ENCODE measurements at places on chromosomes 4 and X.

GRCh38 chr4:73823760-73824159 lies 12.7 kb upstream of the CXCL6 start:
- no peak for DNase-seq

- DNase-seq: no peak
Observed at GRCh38 chr4:139912445-139912844, 241.5 kb downstream of the MAML3 start.

- no peak for DNase-seq
Observed at GRCh38 chrX:103565197-103565596, 20.1 kb upstream of the TCEAL4 start.

DNA sequence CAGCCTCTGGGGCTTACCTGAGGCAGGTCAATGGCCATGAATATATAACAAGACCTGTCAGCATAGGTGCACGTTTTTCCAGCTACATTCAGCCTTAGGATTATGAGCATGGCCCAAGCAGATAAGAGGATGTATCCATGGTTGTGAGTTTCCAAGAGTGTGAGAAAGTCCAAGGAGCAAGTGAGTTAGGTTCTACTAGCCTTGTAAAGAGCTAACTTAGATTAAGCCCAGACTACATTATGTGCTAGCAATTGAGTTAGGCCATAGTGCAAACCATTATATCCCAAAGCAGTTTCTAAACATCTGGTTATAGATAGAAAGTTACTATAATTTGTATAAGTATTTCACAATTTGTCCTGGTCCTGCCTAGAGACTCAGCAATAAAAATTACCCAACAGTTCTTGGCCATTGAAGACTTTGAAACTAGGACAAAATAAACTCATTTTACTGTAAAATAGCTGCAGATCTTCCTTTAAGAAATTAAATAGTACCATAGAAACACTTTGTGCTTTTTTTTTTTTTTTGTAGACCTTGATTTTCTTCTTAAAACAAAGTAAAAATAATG lies 312.0 kb downstream of the CAMK2D start:
- no peak for DNase-seq

- no peak for DNase-seq
Observed at GRCh38 chrX:145953628-145954027, 136.0 kb downstream of the SLITRK2 start.

DNA sequence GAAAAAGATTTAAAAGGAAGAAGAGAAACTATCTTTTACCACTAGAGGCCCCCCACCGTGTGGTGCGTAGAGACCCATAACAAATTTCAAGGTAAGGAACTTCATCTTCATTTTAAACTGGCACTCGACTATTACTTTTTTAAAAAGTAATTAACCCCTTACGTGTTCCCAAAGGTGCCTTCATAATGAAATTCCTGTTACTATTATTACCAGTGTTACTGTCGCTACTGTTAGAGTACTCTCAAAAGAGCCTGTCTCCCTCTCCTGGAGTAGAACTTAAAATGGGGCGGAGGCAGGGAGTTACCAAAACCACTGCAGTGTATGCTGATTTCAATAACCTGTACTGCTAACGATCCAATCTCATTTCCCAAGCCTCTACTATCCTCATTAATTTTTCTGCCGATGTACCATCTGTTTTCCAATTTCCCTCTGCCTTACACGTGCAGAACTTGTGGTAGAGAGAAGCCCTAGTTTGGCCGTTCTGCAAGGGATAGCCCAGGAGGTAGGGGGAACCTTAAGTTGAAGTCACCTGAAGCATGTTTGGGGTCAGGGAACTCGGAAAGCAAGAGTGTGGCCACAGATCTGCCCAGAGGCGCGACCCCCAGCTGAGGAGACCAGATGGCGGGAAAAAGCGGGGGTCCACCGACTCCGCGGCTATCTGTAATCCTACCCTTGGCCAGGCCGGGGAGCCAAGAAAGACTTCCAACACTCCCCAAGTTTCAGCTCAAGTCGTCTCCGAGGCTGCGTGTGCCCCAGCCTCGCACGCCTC lies 720 bp upstream of the STK26 start:
- peak; percentile 68 for DNase-seq

GRCh38 chrX:134416087-134416486 lies 43.9 kb upstream of the HPRT1 start:
- no peak for DNase-seq

- no peak for DNase-seq
Observed at GRCh38 chr4:2462218-2462991, 6.5 kb upstream of the RNF4 start.

GRCh38 chr4:119666653-119667091 lies 38.1 kb upstream of the PDE5A start:
- DNase-seq: peak; percentile 6

DNA sequence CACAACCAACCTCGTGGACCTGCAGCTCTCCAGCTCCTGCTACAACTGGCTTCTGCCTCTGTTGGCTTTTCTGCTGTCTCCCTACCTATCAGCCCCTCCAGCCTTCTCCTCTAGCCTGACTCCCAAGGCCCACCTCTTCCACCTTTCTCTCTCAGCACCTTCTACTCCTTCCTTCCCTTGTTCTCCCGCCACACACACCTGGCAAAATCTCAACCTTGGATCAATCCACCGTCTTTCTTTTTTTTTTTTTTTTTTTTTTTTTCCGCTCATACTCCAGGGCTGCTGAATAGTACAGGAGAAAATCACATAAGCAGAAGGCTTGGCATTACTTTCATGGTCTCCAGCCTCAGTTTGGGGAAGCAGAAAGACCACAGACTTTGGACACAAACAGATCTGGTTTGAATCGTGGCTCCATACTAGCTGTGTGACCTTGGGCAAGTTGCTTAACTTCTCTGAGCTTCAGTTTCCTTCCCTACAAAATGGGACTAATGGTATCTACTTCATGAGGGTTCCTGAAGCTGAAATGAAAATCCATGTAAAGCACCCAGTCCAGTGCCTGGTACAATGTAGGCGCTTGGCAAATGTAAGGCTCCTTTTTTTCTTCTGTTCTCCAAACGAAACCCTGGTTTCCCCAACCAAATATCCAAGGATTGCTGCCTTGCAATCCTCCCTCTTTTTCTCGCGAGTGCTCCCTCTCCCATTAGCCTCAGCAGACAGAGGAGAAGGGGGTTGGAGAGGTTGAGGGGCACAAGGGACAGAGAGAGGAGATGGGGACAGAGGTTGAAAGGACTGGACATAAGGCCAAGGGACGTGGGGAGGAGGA lies 1.7 kb downstream of the FGD1 start:
- no peak for DNase-seq

DNA sequence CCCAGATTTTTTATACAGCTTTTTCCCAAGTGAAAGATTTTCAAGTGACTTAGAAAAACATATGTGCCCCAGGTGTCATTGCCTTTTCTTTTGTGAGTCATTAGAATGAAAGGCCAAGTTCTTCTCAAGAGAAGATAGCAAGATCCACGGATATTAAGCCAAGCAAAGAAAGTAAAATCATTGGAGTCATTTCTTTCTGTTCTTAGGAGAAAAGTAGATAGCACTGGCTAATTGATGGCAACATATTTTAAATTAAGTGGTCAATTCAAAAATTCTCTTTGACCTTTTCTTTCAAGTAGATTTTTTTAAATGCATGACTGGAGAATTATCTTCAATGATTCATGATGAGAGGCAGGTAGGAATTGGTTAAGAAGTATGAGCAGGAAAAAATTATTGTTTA lies 94.4 kb downstream of the HHIP start:
- no peak for DNase-seq

DNA sequence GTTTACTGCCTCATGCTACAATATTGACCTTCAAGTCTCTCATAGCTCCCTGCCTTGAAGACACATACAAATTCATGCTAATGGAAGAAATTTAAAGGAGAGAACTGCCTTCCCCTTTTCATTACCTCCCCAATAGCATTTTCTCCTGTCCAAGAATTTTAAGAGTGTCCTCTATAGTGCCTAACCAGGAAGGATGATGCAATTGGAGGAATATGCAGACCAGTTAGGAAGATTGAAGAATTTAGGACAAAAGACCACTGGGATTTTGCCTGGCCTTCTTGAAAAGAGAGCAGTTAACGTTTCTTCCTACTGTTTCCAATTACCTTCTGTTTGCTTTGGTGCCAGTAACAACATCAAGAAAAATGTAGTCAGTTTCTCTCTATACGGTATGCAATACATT lies 443.9 kb downstream of the INPP4B start:
- DNase-seq: no peak

- no peak for DNase-seq
Observed at GRCh38 chr4:155403886-155404285, 27.1 kb upstream of the MAP9 start.

DNA sequence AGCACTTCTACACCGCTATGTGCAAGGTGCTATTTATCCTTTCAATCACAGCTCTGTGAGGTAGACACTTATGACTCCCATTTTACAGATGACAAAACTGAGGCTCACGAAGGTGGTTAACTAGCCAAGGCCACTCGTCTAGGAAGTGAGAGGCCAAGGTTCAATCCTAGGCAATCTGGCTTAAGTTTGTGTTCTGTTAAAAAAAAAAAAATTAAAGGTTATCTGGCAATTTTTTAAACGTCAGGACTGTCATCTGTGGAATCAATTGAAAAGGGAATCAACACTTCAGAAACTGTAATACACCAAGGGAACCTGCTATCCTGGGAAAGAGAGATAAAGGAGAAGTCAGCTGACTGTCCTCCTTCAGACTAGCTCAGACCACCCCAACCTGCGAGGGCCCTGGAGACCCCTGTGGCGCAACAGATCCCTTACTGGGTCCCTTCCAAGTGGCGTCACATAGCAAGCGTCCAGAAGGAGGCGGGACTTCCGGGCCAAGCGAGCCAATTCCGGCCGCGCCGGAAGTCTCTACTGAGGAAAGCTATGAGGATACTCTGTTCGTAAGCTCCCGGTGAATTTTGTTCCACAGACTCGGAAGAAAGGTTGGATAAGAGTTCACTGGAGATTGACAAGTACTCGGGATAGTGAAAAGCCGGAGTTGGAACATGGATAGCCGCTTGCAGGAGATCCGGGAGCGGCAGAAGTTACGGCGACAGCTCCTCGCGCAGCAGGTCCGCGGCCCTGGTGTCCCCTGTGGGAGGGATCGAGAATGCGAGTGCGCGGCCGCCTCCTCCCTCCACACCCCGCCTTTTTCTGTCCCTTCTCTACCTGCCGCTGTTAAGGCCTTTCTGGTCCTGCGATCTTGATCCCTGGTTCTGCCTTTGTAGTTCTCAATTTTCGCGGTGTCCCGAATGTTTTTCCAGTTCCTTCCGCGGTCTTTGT lies at the start of gene METTL14:
TSS of gene METTL14 (plus strand) at position 520 of the 939 bp plus-strand sequence. CDS start at position 663, 143 bp downstream.
- DNase-seq: peak; percentile 56

- DNase-seq: peak; percentile 68
Observed at GRCh38 chrX:37349221-37350033, at the start of gene PRRG1. Gene PRRG1, plus strand, starts transcription at chrX:37349364. Its CDS starts 56,886 bp downstream, at chrX:37406250.

DNA sequence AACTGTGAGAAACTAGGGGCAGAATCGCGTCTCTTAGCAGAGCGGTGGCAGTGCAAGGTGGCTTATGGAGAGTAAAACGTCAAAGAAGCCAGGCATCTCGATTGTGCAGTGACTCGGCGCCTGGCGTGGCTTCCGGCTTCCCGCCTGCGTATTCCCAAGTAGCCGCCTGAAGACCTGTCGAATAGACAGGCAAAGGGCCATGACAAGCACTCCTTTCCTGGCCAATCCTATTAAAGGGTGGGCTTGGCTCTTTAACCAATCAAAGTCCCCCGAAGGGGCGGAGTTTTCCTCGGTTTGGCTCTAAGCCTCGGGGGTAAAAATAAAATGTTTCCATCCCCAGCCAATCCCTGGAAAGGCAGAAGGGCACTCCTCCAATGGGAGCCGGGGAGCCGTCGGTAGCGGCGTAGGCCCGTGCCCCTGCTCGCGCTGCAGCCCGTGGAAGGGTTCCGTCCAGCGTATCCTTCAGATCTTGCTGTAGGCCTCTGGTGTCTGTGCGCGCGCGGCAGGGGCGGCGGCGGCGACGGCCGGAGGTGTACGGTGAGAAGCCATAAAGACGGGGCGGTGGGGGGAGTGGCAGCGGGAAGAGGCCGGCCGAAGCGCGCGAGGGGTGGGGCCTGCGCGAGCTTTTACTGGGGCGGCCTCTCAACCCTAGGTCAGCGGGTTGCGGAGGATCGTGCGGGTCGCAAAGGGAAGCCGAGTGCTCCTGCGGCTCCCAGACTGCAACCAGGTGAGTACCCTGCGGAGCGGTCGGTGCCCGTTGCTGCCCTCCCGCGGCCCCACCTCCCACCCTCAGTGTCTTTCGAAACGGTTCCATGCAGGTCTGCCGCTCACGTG lies at the start of gene KANTR:
TSS of gene KANTR (plus strand) at position 395 of the 834 bp plus-strand sequence. CDS start 30,131 bp downstream, outside the sequence.
- DNase-seq: peak; percentile 95

All from DMS 273 treated with DMSO at 0.1 percent for 48 hours (cell line).